ENCODE measurements at places on chromosomes 5 and 9. TPM values are rescaled to one million over a fixed set of nuclear protein-coding genes. Genes with fewer than 3 reads are reported as not detected.
A peak's percentile ranks its signal among the peaks of the same experiment; 100 is the strongest.

DNA sequence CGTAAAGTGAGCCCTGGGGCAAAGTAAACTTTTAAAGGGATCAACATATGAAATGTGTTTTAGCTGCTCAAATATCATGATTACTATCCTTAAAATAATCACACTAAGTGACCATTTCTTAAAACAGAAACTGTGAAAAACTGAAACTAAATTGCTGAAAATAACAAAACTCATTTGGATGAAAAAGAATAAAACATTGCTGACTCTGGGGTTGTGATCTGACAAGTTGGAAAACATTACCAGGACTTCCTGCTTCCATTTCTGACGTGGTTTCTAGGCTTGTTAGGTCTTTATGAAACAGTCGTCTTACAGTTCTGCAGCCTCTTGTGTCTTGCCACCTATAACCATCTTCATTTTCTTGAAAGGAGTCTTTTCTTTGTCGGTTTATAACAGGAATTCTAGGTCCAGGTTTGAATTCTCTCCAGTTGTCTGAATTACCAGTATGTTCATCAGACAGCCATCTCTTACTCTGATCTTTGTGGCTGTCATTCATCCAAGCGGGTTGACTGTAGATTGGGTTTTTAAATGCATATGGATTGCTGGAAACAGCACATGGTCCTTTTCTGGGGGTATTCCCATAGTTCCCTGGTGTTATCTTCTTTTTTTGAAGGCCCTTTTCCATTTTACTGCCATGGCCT, 1.7 kb downstream of the TUT7 start:
- DNase-seq, result no peak

DNA sequence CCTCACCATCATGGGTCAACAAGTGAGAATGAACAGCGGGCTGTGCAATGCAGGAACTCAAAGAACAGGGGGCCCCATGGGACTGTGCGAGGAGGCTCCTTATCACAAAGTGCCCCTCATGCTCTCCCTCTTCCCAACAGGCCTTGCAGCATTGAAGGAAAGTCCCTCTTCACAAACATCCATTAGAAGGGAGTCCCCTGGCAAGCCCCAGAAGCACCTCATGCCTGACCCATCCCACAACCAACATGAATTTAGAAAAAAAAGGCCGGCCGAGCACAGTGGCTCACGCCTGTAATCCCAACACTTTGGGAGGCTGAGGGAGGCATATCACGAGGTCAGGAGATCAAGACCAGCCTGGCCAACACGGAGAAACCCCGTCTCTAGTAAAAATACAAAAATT, 122.6 kb upstream of the FSTL4 start:
- no peak for DNase-seq

DNA sequence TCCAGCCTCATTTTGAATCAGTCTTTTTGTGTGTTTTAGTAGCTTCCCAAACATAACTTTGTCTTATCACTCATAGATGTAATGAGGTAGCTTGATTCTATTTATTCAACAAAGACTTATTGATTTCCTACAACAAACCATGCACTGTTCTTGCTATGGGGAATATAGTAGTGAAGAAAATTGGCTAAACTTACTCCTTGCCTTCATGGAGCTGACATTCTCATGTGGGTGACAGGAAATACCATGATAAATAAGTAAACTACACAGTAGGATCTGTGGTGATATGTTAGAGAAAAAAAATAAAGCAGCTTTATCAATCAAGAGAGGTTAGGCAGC, 255.7 kb upstream of the TNC start:
- DNase-seq, result no peak

- no peak for DNase-seq
Observed at GRCh38 chr9:35920051-35920620, 10.8 kb downstream of the SPAAR start.

DNA sequence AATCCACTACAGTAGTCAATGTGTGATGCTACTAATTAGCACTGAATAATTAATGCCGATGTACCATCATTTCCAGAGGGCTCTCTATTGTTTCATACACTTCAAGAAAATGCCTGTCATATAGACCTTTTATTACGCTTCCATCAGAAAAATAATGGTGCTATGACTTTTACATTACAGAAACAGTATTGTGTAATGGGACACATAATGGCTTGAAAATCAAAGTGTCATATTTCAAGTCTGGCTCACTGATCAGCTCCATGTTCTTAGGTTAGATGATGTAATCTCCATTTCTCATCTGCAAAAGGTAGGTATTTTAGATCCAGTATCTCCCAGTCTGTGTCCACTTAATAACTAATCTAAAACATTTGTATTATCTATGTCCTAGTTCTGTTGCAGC, 990.6 kb upstream of the TYRP1 start:
- DNase-seq, result no peak

GRCh38 chr9:124320062-124320973, 62.6 kb downstream of the NEK6 start:
- peak; percentile 27 for DNase-seq

GRCh38 chr5:157165261-157165660, 803 bp downstream of the GARIN3 start:
- DNase-seq, result no peak

- DNase-seq, result no peak
Observed at GRCh38 chr5:148687427-148687826, 33.1 kb upstream of the HTR4 start.

DNA sequence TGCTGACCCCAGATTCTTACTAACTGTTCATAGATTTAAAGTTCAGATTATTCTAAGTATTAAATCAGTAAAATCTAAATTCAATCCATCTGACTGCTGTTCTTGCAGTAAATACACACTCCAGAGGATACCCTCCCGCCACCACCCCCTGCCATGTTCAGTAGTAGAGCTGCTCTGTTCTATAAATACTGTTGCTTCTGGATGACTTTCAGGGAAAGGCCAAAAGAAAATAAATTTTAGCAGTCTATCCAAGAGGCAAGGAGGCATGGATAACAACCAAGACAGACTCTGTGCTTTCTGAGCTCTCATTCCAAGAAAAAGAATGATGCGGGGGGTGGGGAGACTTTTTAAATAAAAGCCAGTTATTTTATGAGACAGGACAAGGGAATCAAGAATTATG, 115.1 kb downstream of the ADAMTS6 start:
- no peak for DNase-seq

GRCh38 chr9:122053567-122054350, 39.3 kb downstream of the TTLL11 start:
- DNase-seq, result no peak

DNA sequence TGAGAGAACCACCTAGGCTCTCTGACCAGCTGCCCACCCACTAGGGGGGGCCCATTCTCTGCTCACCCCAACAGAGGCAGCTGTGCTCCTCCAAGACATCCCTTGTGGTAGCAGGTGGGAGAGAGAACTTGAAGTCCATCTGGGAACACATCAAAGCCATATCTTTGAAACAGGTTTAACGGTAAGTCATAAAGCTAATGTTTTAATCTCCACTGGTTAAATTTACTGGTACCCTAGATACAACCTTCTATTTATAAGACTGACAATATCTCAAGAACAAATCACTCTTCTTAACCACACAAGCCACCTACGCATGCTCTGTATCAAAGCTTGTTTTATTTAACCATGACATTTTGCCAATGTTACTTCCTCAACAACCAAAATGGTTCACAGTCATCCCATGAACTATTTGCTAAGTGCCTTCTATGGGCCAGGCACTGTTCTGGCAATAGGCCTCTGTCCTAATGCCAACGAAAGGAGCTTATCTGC, 20.4 kb downstream of the AUH start:
- DNase-seq, result no peak

DNA sequence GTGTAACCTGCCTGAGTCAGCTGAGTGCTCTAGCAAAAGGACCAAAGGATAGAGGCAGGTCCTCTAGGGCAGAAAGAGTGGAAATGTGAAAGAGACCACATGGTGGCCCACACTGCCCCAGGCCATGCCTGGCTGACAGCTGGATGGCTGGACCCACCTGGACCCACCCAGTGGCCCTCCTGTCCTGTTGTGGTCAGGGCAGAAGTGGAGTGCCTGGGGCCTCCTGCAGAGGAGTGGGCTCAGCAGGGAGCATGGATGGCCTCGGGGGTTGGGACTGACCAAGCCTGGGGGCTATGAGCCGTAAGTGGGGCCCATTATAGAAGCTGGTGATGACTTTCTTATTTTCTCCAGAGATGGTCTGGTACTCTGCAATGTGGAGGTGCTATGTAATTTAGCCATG, 55.7 kb upstream of the FAM120AOS start:
- DNase-seq, result no peak

GRCh38 chr5:121982146-121982892, 20.5 kb downstream of the SRFBP1 start:
- DNase-seq, result no peak

- no peak for DNase-seq
Observed at GRCh38 chr5:137466889-137467288, 32.2 kb downstream of the SPOCK1 start.

- DNase-seq, result no peak
Observed at GRCh38 chr5:51651476-51651875, 268.2 kb downstream of the ISL1 start.

DNA sequence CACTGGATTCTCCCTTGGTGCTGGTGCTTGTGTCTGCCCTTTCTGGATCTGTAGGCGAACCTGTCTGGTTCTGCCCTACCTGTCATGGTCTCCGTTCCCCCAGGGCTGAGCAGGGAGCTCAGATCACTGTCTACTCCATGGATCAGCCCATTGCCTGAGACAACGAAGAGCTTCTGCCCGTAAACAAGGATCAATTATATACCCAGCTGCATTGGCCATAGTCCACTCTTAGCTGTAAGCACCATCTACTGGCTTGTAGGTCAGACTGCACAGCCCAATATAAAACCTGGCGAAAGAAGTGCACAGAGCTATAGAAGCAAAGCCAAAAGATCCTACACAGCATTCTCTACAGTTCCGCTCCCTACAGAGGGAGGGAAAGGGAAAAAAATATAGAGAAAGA, 181.5 kb upstream of the RPS23 start:
- no peak for DNase-seq

- no peak for DNase-seq
Observed at GRCh38 chr5:150559701-150560100, 51.8 kb downstream of the NDST1 start.

DNA sequence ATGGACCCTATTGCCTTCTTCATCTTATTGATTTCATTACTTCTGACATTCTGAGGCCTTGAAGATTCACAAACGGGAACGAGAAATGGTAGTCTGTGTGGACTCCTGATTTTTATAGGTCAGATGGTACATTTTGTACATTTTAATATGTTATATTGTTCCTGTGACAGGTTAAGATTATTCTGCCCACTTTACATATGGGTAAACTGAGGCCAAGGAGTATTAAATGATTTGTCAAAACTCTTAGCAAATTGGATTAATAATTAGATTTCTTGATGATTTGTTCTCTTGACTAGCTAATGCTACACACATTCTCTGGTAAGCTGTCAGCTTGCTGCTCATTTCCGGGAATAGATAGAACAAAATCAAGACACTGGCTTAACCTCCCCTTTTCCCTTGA, 1.9 kb downstream of the FAM53C start:
- DNase-seq, result no peak

DNA sequence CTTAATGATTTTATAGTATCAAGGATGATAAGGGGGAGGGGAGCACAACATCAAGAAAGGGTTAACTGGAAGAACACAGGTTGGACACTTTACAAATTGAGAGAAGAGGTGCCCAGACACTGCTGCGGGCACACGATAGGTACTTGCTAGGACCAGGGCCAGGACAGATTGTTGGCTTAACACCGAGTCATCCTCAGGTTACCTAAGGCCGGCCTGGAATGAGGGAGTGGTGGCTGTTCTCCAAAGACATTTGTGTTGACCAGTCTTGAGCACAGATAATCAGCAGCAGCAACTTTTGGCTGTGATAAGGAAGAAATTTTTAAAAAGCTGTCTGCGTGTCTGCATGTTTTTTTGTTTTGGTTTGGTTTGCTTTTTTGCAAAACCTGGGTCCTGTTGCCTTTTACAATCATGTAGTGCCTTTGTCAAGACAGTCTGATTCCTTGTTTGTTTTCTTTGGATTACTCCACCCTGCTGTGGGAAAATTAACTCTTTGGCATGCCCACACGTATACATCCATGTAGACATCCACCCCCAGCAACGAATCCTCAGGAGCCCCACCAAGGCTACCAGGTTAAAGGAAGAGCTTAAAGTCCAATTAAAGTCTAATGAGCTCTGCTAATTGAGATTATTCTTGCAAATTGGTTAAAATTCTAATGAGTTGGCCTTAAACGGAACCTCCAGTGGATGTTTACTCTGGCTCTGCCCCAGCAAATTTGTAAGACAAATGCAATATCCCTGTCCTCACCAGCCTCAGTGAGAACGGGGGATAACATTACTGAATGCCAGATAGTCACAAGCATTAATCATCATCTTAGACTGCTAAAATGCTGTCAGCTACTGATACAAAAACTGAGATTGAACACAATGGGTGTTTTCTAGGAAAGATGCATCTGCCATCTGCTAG, 382.3 kb downstream of the ACTL7B start:
- no peak for DNase-seq

- DNase-seq, result no peak
Observed at GRCh38 chr9:31697956-31698355, 686.5 kb upstream of the ACO1 start.

DNA sequence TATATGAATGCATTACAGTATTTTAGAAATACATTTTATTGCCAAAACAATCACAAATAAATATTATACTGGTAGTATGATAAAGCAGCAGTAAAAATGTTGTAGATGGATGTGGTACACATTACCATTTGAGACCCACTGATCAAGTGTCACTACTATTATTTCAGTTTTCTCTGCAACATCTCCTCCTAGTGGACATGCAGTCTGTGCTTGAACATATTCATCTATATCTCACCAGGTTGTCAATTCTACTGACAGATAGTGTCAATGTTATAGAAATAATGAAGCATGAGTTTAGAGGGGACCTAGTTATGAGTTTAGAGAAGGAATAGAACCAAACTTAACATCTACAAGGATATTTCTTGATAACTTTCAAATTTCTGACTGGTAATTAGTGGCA, 39.2 kb upstream of the ELOVL7 start:
- DNase-seq, result no peak

GRCh38 chr9:69395718-69396117, 70.7 kb downstream of the ENTREP1 start:
- no peak for DNase-seq

Gene ATP10B
- total RNA-seq, result 4.7 TPM

Gene CARD6
- total RNA-seq, result 1.6 TPM

Gene TMEM232
- total RNA-seq, result 19.3 TPM

Gene TRIM7
- 0.78 TPM for total RNA-seq

Gene CATSPER3
- 1.2 TPM for total RNA-seq

Gene MARCOL
- total RNA-seq, result not detected

Gene IFNB1
- total RNA-seq, result not detected

Gene GIN1
- 19.3 TPM for total RNA-seq

Gene ASPN
- 7.8 TPM for total RNA-seq

Gene FAM221B
- not detected for total RNA-seq

Gene TEX48
- total RNA-seq, result not detected

Gene PDZD2
- total RNA-seq, result 22.0 TPM
